ENCODE measurements at places on chromosomes 11 and 22. TPM values are rescaled to one million over a fixed set of nuclear protein-coding genes. Genes with fewer than 3 reads are reported as not detected.

DNA sequence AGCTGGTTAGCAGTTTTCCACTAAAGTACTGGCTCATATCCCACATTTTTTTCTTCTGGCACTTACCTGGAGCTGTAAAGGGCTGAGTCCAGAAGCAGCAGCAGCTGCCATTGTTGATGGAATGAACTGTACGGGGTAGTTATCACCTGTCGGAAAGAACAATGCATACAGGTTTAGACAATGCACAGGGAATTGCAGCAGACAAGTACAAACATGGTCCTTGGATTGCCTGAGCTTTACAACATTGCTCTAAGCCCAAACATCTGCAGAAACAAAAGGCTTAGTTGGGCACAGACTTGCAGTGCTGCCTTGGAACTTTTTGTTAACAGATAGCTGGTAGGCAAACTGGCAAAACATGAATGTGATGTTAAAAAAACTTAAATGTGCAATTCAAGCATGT is 258.8 kb downstream of the SOX6 start:
- no peak overlapping the region for H3K4me3 ChIP-seq
- DNase-seq = no peak
- H3K27me3 ChIP-seq = no peaks in the 10 kb centered on the region
- peaks cover 30% of the 10 kb centered on the region for H3K4me1 ChIP-seq
- H3K27ac ChIP-seq = no peak overlapping the region

DNA sequence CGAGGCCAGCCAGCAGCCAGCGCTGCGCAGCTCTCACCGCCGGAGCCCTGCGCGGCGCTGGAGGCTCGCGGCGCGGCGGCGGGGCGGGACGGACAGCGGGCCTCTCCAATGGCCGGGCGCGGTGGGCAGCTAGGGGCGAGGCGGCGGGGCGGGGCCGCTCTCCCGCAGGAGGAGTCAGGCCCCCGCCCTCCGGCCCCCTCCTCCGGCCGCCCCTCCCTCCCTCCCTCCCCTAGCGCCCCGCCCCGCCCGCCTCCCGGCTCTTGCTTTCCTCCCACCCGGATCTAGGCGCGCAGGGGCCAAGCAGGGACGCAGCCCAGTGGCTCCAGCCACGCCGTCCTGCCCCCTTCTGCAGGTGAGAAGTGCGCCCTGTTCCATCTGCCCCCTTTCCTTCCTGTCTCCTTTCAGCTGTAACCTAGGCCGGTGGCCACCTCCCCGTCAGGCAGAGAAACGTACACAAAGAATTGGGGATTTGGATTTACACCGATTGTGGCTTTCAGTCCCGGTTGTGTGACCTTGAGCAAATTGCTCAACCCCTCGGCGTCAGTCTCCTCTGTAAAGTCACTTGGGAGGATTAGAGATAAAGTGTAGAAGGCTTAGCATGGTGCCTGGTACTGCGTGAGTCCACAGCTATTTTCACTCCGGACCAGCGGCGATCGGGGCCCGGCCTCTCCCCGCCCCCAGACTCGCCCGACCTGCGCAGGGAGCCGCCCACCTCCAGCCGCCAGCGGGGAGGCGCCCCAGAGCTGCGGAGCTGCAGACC is at the start of gene FZD4:
Gene FZD4 (minus strand): TSS at position 35 of the 760 bp plus-strand sequence. CDS start 310 bp downstream, outside the sequence.
- H3K4me1 ChIP-seq = peaks cover 12% of the 10 kb centered on the region
- peak within 1 kb of the TSS; percentile 74 for H3K4me3 ChIP-seq
- DNase-seq = peak; percentile 64
- H3K27me3 ChIP-seq = no peaks in the 10 kb centered on the region
- H3K27ac ChIP-seq = no peak within 1 kb of the TSS
- 0 out of 2 replicates have a peak, but pooled peaks cover 2% of the 10 kb centered on the region for H3K36me3 ChIP-seq

The C11orf86 gene
- not detected for total RNA-seq

GRCh38 chr11:118157186-118157895 is 4.7 kb upstream of the SCN4B start:
- no peak overlapping the region for H3K4me3 ChIP-seq
- H3K36me3 ChIP-seq = no peaks in the 10 kb centered on the region
- H3K27me3 ChIP-seq = peaks cover 9% of the 10 kb centered on the region
- H3K4me1 ChIP-seq = no peaks in the 10 kb centered on the region
- H3K27ac ChIP-seq = no peak overlapping the region

The TEX12 gene
- not detected for total RNA-seq
